ENCODE measurements at places on chromosomes 2 and 18.

GRCh38 chr2:67516362-67516761 lies 119.2 kb downstream of the ETAA1 start:
- no peak for DNase-seq

- DNase-seq, result no peak
These were observed 322.2 kb downstream of the IRS1 start for GRCh38 chr2:226477221-226478108.

DNA sequence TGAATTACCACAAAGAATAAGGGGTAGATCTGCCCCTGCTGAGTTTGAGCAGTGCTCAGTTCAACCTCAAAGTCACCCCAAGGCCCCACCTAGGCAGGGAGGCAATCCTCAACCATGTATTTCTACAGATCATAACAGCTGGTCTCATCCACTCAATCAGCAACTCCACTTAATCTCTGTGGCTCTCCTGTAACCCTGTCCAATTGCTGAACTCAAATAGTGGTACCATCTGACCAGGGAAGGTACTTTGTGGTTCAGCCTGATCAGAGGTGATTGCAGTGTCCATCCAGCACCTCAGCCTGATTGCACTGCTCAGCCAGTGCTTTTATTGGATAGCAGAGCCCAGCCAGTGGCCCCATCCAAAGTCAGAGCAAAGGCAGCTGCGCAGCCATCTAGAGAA lies 91.0 kb upstream of the SLC4A10 start:
- no peak for DNase-seq

GRCh38 chr2:198191651-198192050 lies 387.3 kb downstream of the PLCL1 start:
- no peak for DNase-seq

DNA sequence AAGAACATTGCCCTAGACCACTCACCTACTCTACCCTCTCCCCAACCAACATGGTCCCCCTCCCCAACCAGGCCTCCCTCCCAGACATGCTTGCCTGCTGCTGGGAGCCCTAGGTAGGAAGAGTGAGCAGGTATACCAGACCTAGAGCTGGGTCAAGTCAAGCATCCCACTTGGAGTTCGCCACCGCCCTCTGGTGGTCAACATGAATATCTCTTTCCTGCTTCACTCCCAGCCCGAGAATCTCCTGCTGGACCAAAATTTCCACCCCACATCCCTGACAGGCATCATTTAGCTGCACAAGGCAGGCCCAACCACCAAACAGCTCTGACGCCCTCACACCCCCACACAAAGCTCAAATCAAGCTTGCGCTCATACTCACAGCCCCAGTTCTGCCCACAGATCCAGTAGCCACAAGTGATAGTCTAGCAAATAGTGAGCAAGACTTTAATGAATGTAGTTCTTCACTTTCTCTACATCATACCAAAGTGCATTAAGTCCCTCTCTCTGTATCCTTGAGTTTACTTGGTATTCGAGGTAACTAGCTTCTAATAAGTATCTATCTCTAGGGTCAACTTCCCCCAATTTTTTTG lies 116.0 kb downstream of the TNS1 start:
- DNase-seq, result peak; percentile 70

DNA sequence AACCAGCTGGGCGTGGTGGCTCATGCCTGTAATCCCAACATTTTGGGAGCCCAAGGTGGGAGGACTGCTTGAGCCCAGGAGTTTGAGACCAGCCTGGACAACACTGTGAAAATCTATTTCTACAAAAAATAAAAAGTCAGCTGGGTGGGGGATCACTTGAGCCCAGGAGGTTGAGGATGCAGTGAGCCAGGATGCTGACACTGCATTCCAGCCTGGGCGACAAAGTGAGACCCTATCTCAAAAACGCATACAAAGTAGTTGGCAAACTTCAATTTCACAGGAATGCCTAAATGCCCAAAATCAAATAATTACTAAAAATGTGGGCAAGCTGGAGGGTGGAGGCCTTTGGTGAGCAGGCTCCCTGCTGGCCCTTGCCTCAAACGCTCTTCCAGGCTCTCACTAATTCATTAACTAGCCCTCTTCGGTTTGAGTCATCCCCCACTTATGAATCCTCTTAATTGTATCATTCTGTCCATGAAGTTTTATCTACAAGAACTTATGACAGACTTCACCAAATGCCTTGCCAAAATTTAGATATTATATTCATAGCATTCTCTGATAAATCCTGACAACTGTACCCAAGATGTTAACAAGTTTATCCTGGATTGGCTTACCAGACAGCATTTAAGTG lies 68.7 kb upstream of the ZFP36L2 start:
- DNase-seq, result no peak

- DNase-seq, result no peak
These were observed 112.8 kb downstream of the PRELID3A start for GRCh38 chr18:12520442-12520992.

DNA sequence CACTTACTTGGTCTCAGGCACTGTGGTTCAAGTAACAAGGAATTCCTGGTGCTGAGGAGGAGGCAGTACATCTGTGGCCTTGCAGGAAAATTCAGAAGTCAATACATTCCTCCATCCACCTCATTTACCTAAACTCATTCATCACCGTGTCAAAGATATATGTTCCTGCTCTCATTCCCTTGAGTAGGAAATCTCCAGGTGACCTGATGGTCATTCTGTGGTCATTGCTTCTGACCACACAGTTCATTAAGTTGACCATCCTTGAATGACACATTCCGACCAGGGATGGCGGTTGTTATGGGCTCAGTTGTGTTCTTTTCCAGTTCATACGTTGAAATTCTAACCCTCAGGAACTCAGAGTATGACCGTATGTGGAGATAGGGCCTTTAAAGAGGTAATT lies 2.1 kb upstream of the STK17B start:
- DNase-seq, result no peak

DNA sequence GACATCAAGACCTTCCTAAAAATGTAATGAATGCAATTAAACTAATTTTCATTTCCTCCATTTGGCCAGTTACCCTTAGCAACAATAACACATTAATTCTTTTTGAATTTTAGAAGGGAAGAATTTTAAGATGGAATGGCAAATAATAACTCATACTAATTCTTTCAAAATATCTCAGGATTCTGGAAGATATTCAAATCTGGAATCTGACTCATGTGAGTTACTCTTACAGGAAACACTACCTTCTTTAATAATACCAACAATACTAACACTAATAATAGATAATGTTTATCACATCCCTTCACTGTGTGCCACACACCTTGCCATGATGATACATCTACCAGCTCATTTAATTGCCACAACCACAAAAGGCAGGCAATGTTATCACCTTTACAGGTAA lies 46.4 kb downstream of the ZNF521 start:
- no peak for DNase-seq

DNA sequence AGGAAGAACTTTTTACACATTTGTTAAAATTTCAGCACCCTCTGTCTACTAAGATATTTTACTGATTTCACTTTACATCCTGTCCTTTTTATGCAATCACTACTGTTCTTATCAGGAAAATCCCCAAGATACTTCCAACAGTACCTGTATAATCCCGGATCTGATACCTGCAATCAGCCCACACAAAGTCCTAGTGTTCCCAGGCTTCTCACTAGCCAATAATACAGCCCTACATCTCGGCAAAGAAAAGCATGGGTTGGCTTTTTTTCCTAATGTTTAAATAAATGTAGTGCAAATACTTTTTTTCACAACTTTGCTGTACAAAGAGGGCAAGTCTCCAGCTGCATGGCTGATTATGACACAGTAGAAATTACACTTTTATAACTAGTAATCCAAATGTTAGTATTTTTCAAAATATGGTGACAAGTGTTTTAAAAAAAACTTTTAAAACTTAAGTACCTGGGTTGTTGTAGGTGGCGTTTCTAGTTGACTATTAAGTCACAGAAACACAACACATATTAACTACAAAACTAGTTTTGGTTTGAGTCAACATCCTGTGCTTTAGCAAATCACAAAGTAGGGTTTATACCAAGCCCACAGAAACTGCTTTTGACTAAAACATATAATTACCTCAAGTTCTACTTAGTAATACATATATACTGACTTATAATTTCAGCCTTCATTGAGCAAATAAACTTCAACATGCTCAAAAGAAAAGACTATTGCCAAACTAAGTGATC lies 19.5 kb downstream of the CNOT11 start:
- DNase-seq, result no peak

- DNase-seq, result no peak
These were observed 346.3 kb downstream of the SATB2 start for GRCh38 chr2:199111458-199111857.

DNA sequence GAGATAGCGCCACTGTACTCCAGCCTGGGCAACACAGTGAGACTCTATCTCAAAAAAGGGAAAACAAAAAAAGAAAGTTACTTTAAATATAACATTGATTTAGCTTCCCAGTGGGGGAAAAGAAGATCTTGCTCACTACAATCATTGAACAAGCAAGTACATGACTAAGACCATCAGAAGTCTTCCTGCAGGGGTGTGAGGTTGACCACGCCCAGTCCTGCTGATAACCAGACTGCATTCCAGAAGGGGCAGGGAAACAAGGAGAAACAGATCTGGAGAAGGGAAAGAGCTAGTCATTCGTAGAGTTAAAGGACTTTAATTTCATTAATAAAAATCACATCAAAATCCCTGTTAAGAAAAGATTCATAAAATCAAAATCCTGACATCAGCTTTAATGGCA lies 77.5 kb downstream of the EPHA4 start:
- DNase-seq, result no peak

- DNase-seq, result no peak
These were observed 391.9 kb downstream of the RND3 start for GRCh38 chr2:150095361-150096095.

GRCh38 chr2:84293791-84294380 lies 165.2 kb downstream of the SUCLG1 start:
- DNase-seq, result no peak

GRCh38 chr2:105380432-105381100 lies 18.3 kb downstream of the FHL2 start:
- DNase-seq, result no peak

- no peak for DNase-seq
These were observed 35.4 kb upstream of the AGFG1 start for GRCh38 chr2:227436436-227437174.

- DNase-seq, result no peak
These were observed 1050.7 kb upstream of the CELF4 start for GRCh38 chr18:38616306-38616705.

DNA sequence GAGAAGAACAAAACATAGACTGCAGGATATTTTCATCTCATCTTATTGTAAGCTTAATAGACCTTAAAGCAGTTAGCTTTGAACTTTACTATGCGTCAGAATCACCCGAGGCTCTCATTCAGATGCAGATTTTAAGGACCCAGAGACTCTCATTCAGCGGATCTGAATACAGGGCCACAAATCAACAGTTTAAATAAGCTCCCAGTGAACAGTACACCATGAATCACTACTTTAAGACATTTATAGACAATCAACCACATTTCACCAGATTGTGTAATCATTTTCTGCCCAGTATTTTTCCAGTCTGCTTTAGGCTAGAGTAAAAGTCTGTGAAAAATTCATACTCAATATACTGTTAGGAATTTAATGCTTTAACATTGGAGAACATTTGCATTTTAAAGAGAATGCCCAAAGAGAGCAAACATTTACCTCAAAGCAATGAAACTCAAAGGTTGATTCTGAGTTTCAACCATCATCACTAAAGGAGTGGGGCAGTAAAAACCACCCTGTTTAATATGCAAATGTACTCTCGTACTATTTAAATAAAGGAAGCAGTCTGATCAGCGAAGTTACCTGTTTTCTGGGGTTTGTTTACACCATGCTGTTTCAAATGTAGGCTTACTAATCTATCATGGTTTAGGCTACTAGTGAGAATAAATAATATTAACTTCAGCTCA lies 11.0 kb upstream of the ALPK2 start:
- no peak for DNase-seq

DNA sequence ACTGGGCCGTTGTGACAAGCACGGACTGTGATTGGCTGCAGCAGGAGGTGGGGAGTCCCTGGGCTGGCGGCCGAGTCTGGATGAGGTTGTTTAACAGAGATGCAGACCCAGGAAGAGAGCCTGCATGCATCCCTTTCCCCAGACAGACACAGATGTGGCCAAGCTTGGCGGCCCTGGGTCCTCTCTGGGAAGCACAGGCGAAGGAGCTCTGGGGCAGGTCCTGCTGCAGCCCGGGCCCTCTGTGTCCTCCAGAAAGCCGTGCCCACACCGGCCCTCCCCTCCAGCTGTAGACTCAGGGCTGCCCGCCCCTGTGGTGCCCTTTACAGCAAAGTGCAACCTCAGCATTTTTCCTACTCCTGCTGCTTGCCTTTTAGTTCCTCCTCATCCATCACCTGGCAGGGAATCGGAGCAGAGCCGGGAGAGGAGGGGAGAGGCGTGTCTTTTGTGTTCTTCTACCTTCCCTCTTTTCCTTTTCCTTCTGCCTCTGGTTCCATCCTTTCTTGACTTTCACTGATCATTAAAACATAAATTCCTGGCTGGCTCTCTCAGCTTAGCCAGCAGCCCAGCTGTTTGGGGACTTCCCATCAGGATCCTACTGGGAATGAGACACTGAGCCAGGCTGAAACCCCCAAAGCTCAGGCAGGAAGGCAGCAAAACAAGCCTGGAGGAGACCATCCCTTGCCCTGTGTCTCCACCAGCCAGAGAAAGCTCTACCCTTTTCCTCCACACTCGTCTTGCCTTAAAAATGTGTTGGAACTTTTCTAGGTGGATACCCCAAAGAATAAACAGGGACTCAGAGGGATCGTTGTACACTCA lies 75.0 kb downstream of the CTIF start:
- DNase-seq, result peak; percentile 65

DNA sequence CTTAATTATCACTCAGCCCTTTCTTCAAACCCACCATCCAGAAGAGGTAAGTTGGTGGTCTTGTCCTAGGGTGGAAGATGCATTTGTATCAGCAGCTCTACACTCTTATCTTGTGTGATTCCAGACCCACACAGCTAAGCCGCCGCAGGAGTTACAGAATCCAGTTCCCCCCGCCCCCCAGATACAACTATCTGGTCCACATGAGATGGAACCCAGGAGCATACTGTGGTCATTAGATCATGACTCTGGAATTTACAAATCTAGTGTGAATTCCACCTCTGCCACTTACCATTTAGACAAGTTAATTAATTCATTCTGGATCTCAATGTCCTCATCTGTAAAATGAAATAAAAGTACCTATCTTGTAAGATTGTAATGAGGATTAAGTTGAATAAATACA lies 486.4 kb downstream of the BCL11A start:
- DNase-seq, result no peak

GRCh38 chr18:3869848-3870247 lies 419.9 kb downstream of the TGIF1 start:
- DNase-seq, result no peak

GRCh38 chr2:232327105-232328031 lies 51.2 kb upstream of the ALPP start:
- DNase-seq, result peak; percentile 80

- DNase-seq, result no peak
These were observed 299.1 kb downstream of the PAX3 start for GRCh38 chr2:221999717-222000116.
